Activated CD4-positive, alpha-beta T cell treated with anti-CD3 and anti-CD28 coated beads for 4 hours (primary cell): ENCODE measurements at places on chromosomes 11 and 22.

DNA sequence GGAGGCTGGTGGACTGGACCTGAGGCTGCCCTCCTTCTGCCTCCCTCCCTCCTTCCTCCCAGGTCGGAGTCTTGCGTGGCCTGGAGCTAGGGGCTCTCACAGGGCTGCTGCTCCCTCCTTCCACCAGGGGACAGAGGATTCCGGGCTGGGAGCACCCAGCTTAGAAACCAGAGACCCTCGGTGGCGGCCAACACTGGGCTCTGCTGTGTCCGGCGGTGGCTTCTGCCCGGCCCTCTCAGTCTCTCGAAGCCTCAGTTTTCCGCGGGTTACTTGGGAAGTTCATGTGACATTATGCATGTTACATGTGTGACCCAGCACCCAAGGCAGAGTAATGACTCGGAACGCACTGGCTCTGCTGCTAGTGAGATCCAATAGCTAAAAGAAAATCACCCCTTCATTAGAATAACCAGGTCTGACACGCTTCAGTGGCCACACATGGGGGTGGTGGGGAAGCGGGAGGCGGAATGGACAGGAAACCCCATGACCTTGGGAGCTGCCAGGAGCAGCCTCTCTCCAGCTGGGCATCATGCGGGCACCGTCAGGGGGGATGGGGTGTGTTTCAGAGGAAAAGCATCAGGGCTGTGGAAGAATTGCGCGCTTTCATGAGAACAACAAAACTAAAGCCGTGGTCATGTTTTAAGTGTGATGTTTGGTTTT is 5.9 kb upstream of the MRGPRG start:
- DNase-seq: no peak

- DNase-seq: no peak
These were observed at the start of gene VSIG2 for GRCh38 chr11:124751741-124752470. Gene VSIG2, minus strand, starts transcription at chr11:124752255. Its CDS starts 118 bp downstream, at chr11:124752137.

DNA sequence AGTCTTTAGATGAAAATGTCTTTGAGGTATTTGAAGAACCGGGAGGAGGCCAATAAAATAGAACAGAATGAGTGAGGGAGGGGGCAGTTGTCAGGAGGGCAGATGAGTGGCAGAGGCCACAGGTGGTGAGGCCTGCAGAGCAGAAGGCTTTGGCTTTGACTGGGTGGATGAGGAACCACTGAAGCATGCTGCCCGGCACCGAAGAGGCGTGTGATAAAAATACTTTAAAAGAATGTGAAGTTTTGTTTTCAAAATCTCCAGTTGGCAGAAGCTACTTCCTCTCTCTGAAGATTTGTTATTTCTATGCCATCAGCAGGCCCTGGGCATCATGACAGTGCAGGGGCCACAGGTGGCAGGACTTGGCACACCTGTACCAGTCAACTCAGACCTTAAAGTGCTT is 6.3 kb downstream of the MS4A12 start:
- no peak for DNase-seq

- no peak for DNase-seq
These were observed 16.8 kb downstream of the ALG12 start for GRCh38 chr22:49901457-49901856.

GRCh38 chr22:47328550-47329243 is 566.2 kb downstream of the TBC1D22A start:
- no peak for DNase-seq

GRCh38 chr11:37040921-37041320 is 442.9 kb upstream of the RAG2 start:
- DNase-seq: no peak

DNA sequence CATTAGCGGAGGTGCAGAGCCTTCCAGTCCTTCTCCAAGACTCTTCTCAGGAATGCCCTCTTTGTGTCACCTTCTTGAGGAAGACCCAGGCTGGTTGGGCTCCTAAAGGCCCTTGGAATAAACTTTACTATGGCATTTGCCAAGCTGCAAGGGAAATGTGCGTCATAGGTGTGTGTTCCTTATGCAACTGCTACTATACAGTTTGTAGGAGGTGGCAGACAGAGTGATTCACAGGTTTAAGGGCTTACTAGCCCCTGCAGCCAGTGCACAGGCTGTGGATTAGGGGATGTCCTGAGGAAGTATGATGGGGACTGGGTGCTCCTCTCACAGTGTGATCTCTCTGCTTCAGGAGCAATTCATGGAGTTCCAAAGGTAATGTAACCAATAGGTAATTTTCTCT is 74.6 kb downstream of the TENM4 start:
- no peak for DNase-seq

- DNase-seq: no peak
These were observed 13.4 kb downstream of the CKAP5 start for GRCh38 chr11:46832511-46833214.

GRCh38 chr11:102985850-102986249 is 30.3 kb upstream of the MMP13 start:
- no peak for DNase-seq

DNA sequence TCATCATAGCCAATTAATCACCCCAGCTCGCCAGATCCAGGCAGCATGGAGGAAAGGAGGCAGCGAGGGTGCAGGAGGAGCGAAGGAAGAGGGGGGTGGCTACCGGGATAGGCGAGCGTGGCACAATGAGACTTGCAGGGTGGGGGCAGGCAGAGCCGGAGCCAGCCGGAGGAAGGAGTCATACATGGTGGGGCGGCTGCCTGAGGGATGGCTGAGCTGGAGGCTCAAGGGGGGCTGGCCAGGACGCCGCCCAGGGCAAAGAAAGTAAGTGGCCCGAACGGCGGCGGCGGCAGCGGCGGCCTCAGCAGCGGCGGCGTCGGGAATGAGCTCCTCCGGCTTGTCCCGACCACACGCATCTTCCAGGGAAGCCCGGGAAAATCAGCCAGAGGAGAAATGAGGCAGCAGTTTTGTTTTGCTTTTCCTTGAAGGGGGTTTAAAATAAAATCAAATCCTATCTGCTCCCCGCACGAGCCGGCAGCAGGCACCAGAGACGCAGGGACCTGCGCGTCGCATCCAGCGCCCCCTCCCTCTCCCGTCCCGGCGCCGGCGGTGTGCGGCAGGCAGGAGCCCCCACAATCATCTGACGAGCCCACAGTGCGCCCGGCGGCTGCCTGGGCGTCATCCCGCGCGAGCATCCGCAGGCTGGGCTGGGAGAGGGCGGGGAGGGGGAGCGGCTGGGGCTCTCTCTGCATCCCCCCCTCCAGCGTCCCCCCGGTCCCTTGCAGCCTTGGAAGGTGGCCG is 263.6 kb downstream of the CTTN start:
- DNase-seq: no peak

GRCh38 chr11:104763930-104764709 is 134.1 kb downstream of the CASP12 start:
- no peak for DNase-seq

DNA sequence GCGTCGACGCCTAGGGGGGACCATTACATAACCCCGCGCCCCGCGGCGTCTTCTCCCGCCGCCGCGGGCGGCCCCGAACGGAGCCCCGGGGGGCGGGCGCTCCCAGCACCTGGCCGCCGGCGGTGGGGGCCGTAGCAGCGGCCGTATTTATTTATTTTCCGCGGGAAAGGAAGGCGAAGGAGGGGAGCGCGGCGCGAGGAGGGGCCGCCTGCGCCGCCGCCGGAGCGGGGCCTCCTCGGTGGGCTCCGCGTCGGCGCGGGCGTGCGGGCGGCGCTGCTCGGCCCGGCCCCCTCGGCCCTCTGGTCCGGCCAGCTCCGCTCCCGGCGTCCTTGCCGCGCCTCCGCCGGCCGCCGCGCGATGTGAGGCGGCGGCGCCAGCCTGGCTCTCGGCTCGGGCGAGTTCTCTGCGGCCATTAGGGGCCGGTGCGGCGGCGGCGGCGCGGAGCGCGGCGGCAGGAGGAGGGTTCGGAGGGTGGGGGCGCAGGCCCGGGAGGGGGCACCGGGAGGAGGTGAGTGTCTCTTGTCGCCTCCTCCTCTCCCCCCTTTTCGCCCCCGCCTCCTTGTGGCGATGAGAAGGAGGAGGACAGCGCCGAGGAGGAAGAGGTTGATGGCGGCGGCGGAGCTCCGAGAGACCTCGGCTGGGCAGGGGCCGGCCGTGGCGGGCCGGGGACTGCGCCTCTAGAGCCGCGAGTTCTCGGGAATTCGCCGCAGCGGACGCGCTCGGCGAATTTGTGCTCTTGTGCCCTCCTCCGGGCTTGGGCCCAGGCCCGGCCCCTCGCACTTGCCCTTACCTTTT is at the start of gene EP300:
Gene EP300 (plus strand): TSS at position 570 of the 795 bp plus-strand sequence. CDS start 413 bp downstream, outside the sequence.
- peak; percentile 88 for DNase-seq

GRCh38 chr11:35933320-35933871 is 10.5 kb upstream of the LDLRAD3 start:
- no peak for DNase-seq

DNA sequence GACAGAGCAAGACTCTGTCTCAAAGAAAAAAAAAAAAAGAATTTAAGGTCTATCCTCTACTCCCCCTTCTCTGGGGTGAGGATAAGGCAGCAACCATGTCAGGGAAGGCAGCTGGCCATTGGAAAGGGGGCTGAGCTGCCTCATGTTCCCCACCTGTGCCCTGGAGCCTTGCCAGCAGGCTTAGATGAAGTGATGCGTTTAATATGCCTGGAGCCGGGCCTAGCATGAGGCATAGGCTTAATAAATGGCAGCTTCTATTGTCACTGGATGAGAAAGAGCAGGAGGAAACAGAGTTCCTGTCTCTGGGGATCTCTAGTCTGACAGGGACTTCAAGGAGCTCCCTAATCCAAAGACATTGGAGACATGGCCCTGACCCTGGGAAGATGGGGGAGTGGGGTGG is 3.2 kb upstream of the KCNE3 start:
- no peak for DNase-seq

DNA sequence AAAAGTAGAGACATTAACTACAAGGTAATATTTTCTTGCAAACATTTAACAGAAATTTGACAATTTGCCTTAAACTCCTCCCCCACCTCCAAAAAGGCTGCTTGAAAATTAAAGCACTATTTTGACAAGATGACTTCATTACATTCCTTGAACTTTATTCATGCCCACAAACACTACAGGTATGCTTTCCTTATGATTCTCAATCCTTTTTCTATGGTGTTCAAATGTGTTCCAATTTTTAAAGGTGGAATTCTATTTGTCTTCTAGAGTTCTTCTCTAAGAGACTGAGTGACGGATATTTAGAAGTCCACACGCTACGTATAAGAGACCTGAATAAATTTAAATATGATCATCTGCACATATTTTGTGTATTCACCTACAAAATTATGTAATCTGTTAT is 69.4 kb downstream of the MRTFA start:
- no peak for DNase-seq
